ENCODE measurements at places on chromosomes 16 and 17.

DNA sequence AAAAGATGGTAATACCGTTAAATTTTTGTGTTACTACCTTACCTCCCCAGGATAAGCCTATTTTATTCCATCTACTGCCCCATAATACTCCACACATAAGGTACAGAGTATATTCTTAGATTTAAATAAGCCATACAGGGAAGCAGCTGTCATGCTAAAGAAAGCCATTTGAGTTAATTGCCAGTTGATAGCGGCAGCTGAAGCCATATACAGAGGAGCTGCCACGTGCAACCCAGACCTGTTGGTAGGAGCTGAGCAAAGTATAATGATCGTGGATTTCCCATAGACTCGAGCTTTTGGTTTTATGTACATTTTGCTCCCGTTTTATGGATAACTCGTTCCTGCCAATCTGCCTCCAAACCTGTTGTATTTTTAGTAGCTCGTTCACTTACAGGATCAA lies 12.0 kb downstream of the CPSF4L start:
- no peak for DNase-seq

- peak; percentile 93 for DNase-seq
Measured at GRCh38 chr17:76446449-76447231, 6.3 kb downstream of the UBE2O start.

DNA sequence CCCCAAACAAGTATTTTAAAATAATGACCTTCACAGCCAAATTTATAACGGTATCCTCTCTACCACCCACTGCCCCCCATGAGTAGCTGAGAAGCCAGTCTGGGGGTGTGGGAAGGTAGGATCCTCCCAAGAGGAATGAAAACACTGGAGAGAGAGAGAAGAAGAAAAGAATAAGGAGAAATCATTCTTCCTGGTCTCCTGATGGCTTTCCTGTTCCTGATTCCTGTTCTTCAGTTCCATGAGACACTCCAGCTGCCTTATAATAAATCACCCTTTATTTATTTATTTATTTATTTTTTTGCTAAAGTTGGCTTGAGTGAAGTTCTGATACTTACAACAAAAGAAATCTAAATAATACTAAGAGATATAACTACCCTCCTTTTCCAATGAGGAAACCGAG lies 56.4 kb upstream of the FAM20A start:
- DNase-seq = no peak

- no peak for DNase-seq
Measured at GRCh38 chr16:62100651-62101050, 64.4 kb upstream of the CDH8 start.

DNA sequence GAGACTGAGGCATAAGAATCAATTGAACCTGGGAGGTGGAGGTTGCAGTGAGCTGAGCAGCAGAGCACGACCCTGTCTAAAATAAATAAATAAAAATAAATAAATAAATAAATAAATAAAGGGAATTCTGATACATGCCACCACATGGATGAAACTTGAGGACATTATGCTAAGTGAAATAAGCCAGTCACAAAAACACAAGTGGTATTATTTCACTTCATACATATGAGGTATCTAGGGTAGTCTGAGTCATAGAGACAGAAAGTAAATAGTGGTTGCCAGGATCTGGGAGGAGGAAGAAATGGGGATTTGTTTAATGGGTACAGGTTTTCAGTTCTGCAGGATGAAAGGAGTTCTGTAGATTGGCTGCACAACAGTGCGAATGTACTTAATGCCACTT lies 16.3 kb downstream of the PIPOX start:
- DNase-seq = peak; percentile 70

GRCh38 chr17:69267219-69267618 lies 38.6 kb upstream of the ABCA10 start:
- DNase-seq = no peak

DNA sequence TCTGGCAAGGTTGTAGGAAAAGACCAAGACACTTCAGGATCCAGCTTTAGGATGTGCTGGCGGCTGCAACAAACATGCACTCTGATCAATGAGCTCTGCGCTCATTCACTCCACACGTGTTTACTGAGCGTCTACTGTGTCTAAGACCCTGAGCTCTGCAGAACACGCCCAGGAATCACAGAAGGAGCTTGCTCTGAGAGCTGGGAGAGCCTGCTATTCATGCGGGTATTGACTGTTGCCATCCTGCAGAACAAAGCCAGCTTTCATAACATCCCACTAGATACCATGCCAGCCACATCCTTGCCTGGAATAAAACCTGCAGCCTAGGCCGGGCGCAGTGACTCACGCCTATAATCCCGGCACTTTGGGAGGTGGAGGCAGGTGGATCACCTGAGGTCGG lies 44.1 kb downstream of the NXN start:
- DNase-seq = peak; percentile 55

GRCh38 chr17:73343168-73343634 lies 31.4 kb upstream of the CDC42EP4 start:
- peak; percentile 39 for DNase-seq

GRCh38 chr16:49340466-49340865 lies 33.1 kb upstream of the C16orf78 start:
- no peak for DNase-seq

DNA sequence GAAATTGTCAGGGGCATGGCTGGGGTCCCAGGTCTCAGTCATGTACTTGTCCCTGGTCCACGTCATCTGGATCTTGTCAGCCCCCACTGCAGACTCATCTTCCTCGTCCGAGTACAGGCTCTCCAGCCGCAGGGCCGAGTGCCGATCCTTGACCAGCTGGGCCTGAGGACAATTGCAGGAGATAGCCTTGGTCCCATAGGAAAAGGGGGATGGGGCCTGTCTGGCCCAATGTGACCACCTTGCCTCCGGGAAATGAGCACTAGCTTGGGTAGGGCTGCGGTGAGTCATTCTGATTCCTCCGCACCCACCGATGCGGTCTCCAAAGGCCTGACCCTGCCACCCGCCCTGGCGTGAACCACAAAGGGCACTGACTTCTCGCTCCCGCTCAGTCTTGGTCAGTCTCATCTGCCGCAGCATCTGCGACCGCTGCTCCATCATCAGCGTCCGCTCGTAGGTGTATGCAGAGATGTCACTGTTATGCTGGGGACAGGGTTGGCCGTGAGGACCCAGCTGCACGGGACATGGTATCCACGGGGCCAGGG lies 1.5 kb upstream of the LCAT start:
- DNase-seq = no peak

GRCh38 chr16:9885467-9885866 lies 296.8 kb downstream of the GRIN2A start:
- no peak for DNase-seq

DNA sequence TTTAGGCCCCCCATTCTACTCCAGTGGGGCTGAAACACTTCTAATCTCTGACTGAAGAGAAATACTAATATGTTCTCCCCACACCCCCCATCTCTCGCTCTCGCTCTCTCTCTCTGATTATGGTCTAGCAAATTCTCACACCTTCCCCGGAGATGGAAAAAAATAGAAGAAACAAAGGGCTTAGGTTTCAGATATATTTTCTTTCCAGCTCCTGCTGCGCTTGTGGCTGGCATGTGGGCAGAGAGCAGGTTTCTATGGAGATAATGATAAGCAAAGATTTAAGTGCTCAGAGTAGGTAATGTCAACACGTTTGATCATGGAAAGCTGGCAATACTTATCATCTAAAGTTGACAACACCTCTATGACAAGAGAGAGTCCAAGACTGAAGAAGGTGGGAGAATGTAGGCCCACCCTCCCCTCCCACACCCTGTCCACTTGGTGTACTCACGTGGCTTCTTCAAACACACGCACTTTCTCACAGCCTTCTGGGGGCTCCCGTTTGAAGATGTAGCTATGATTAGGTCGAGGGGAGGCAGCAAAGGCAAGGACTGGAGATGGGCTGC lies 8.0 kb upstream of the SLC35B1 start:
- no peak for DNase-seq

DNA sequence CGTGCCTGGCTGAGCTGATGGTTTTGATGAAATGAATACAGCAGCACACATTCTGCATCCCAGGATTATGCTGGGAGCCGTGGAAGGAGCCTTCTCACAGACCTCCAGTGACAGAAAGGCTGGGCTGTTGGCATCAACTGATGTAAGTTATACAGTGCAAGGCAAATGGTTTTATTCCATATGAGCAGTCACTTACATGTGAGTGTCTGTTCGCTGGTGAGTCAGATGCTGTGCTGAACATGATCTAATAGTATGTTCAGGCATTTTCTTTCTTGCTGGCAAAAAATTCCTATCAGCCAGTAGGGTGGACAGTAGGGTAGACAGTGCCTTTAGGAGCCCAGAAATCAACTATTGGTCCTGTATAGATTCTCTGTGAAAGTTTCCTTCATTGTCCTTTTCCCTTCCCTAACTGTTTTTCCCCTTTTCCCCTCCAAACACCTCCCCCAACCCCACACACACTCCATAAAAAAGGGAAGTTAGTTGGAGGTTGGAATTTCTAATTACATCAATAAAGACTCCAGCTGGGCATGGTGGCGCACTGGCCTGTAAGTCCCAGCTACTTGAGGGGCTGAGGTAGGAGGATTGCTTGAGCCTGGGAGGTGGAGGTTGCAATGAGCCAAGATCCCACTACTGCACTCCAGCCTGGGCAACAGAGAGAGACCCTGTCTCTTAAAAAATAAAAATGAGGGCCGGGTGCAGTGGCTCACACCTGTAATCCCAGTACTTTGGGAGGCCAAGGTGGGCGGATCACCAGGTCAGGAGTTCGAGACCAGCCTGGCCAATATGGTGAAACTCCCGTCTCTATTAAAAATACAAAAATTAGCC lies 36.2 kb downstream of the LDHD start:
- peak; percentile 73 for DNase-seq

GRCh38 chr16:86763819-86764218 lies 185.5 kb downstream of the FOXL1 start:
- no peak for DNase-seq

GRCh38 chr16:4696905-4697847 lies 3.8 kb downstream of the NUDT16L1 start:
- no peak for DNase-seq

DNA sequence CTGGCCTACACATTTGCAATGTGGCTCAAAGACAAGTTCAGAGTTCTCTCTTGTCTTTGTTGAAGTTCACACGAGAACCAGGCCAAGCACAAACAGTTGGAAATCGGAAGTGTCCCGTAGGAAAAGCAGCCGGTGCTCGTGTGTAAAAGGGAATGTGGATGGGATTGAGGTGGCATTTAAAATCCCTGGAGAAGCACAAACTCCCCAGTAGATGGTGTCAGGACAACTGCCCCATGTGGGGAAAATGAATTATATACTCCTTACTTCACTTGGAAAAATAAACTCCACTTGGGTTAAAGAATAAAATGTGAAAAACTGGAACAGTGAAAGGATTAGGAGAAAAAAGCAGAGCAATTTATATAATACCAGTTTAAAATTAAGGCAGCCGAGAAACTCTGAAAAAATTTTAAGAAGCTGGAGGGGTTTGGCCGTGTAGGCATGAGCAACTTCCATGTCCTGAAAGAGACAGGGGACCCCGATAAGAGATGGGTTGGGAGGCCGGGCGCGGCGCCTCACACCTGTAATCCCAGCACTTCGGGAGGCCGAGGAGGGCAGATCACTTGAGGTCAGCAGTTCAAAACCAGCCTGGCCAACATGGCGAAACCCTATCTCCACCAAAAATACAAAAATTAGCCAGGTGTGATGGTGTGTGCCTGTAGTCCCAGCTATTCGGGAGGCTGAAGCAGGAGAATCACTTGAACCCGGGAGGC lies 28.1 kb downstream of the CBFA2T3 start:
- DNase-seq = no peak

- no peak for DNase-seq
Measured at GRCh38 chr17:50493744-50494143, 14.5 kb upstream of the MYCBPAP start.

DNA sequence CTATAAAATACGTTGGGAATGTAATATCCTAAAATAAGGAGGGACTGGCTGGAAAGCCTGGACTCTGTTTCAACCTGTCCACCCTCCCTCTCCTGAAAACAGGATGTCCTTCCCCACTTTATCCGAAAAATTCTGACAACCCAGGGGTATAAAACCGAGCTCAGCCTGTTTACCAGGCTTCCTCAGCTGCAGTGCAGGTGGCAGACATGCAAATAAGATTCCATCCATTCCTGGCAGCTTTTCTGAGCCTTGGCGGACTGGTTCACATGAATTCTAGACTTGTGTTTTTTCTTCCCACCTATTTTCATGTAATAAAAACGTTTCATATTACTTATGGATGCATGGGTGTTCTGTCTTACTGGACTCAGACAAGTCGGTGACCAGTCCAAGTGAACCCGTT lies 479.3 kb downstream of the KCNJ18 start:
- DNase-seq = no peak

GRCh38 chr17:44934745-44935105 lies 12.8 kb downstream of the KIF18B start:
- DNase-seq = no peak

DNA sequence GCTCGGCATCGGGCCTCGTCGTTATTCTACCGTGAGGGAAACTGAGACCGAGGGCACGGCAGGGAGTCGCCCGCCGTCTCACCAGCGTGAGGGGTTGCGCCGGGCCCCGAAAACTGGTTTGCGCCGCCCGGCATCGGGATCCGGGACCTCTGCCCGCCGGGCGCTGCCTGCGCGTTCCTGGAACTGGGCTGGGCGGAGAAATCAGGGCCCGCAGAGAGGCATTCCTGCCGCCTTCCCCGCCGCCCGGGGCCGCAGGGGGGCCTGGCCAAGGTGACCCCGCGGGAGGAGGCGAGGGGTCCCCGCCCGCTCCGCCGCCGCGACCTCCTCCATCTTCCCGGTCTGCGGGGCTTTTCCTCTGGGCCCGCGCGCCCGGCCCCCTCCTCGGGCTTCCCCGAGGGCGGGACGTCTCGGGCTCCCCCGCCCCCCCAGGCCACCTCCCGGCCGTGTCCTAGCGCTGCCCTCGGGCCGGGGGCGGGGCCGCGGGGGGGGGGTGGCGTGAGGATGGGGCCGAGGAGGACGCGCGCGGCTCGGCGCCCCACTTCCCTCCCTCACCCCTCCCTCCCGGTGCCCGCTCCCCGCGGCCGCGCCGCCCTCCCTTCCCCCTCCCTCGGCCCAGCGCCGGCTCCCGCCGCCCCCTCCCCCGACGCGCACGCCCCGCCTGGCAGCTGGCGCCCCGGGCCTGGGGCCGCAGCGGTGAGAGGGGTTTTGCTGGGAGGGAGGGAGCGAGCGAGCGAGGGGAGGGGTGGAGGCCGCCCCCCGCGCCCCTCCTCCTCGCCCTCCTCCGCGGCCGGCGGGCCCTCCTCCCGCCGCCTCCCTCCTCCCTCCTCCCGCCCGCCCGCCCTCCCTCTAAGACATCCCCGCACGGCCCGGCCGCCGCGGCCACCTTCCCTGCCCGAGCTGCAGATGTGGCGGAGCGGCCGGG lies at the start of gene GLIS2:
Gene GLIS2, plus strand, starts transcription at position 882 of the 922 bp plus-strand sequence. CDS start 16,214 bp downstream, outside the sequence.
- DNase-seq = peak; percentile 49

DNA sequence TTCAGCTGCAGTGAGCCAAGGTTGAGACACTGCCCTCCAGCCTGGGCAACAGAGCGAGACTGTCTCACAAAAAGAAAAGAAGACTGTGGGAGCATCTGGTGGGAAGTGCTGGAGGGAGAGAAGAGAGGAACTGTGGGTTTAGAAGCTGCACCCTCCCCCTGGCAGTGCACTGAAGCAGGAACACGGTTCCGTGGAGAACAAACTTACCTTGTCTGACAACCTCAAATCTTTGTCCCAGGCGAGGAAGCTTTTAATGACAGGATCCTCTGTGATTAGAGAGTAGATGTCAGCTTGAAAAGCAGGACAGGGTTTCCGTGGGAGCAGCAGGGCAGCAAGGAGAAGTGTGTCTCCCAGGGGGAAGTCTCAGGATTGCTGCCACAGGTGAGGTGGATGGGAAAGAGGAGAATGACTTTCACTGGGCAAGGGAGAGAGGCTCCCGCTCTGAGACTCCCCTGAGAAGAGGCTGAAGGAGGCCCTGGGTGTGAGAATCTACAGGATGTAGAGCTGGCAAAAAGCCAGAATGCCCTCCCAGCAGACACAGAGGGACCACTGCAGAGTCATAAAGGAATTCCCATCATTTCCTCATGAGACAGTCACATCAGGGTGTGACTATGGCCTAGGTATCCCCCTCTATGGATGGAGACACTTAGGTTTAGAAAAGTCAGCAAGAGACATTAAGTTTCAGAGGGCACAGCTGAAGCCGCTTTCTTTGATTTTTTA lies 22.9 kb downstream of the PRR11 start:
- no peak for DNase-seq

All from epithelial cell of esophagus (primary cell).